M059J (cell line): ENCODE measurements at places on chromosomes 11 and 22. TPM values are rescaled to one million over a fixed set of nuclear protein-coding genes. Genes with fewer than 3 reads are reported as not detected.

DNA sequence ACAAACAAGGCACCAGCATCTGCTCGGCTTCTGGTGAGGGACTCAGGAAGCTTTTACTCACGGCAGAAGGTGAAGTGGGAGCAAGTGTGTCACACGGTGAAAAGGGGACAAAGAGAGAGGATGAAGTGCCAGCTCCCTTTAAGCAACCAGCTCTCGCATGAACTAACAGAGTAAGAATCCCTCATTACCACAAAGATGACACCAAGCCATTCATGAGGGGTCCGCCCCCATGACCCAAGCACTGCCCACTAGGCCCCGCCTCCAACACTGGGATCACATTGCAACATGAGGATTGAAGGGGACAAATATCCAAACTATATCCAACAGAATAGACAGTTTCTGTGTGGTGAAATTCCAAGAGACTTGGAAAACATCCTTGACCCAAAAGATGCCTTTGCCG, 198.2 kb upstream of the POU2AF2 start:
- DNase-seq = peak; percentile 59

DNA sequence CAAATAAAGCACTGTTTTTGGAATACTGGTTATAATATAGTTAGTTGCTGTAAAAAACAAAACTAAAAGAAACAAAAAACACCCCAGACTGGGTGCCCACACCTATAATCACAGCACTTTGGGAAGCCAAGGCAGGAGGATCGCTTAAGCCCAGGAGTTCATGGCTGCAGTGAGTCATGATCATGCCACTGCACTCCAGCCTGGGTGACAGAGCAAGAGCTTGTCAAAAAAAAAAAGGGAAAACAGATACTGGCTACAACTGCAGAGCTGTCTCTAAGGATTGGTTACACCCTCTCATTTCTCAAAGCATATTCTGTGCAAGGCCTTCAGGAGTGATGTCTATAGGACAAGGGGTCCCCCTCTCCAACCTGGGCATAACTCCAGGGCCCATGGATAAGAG, 14.6 kb upstream of the STK33 start:
- DNase-seq = peak; percentile 49

DNA sequence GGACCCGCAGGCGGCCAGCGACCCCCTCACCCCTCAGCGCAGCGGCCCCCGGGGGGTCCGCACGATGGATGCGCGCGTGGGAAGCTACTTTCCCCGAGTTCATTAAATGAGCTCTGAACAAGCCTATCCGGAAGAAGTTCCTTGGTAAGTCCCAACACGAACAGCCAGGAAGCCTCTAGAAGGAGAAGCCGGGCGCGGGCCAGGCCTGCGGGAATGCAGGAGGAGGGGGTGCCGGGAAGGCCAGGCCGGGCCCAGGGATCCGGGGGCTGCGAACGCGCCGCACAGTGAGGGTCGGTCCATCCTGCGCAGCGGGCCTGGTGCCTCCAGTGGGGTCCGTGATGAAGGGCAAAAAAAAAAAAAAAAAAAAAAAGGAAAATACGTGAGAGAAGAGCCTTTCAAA, 36.9 kb downstream of the TOLLIP start:
- no peak for DNase-seq

GRCh38 chr22:17501679-17502285, 61.5 kb upstream of the SLC25A18 start:
- peak; percentile 61 for DNase-seq

DNA sequence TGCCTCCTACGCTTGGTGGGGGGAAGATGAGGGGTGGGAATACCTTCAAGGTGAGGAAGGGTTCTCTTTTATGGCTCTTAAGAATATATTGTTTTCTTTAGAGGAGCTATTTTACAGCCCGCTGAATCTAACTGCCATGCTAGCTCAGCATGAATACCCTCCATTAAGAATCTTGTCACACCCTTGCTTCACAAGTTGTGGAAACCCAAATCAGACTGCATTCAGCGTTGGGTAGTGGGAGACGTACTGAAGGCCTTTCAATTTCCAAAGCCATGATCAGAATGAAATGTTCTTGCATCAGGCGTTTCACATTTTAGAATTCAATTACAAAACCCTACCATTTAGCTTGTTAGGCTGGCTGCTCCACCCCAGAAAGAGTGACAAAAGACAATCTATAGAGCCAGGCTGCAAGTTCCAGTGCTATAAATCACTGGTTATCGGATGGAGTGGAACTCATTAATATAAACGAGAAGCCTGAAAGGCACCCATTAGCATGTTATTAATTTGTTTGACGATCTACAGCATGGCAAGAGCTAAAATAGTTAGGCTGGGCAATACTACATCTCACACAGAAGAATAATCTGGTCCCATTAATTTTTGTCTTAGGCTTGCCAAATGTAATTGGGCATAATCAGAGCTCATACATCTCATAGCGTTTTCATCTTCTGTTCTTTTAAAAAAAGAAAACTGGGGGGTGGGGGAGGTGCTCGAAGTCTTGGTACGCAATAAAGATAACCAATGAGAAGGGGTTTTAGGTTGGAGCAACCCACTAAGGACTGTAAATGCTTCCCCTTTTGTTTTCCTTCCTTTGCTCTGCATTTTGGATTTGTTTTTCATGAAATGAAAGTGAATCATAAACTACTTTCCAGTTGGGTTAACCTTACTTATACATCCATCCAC, 57.5 kb downstream of the ABTB2 start:
- no peak for DNase-seq

- DNase-seq = no peak
These were observed 77.9 kb upstream of the ANO1 start for GRCh38 chr11:70000228-70000627.

DNA sequence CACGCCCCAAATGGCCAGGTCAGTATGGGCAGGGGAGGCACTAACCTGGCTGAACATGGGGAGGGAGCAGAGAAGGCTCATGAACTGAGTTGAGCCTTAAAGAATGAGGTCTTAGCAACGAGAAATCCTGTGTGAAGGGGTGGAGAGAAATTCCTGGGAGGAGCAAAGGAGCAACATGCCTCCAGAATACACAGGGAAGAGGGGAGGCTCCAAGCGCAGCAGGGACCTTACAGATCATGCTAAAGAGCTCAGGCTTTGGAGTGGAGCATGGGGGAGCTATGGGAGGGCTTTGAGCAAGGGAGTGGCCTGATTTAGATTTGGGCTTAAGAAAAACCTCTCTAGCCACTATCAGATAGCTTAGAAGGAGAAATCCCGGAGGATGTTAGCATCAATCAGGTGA, 88.1 kb downstream of the MN1 start:
- no peak for DNase-seq

DNA sequence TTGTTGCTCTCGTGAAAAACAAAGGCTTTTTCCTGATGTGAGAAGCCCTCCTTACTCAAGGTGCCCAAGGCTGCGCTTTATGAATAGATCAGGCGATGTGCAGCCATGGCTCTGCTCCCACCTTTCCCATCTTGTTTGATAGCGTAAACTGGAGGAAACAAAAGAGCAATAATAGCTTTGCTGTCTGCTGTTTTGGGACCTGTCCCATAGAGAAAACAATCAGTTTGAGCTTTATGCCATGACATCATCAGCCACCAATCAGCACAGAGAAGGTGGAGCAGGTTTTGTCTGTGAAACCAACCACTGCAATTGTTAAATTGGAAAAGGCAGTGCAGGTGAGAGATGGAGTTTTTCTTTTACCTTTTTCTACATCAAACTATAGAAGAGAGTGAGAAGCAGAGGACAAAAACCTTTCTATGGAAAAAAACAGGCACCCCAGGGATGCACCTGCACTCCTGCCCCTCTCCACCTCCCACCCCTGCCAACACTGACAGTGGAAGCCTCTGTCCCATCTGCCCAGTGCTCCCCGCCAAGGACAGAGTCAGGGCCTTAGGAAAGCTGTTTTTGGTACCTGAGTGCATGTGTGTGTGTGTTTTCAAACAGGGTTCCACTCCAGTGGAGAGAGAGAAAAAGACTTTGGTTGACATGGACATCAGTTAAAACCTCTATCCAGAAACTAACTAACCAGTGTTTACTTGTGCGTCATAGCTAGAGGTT, 80.7 kb downstream of the MICAL3 start:
- peak; percentile 12 for DNase-seq

The CHRNA10 gene
- 0.86 and 0.94 TPM in 2 replicates for total RNA-seq

DNA sequence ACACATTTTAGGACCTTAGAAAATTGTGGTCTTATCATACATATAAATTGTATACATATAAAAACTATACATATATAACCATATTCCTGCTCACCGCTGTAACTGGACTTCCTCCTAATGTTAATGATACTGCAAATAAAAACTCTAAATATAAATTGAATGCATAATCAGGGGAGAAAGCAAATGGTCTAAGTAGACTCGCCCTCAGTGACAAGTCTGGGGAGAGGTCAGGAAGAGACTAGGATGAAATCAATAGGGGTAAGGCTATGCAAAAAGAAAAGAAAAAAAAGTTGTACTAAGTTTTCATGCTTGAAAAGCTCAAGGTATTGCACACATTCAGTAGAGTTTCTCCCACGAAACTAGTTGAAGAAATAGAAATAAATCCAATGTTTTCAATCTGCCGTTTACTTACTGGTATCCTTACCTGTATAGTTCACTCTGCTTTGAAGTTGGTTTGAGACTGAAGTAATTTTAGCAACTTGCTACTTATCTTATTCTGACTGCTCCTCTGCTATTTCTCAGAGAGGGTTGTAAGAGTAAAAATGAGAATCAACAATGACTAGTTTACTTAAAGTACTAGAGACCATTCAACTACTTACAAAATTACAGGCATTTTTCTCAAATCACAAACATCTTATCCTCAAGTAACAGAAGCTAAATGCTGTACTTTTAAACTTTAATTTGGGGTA, 12.2 kb upstream of the ARHGAP32 start:
- DNase-seq = no peak

- no peak for DNase-seq
These were observed 239.5 kb downstream of the BUD13 start for GRCh38 chr11:116533186-116533825.

DNA sequence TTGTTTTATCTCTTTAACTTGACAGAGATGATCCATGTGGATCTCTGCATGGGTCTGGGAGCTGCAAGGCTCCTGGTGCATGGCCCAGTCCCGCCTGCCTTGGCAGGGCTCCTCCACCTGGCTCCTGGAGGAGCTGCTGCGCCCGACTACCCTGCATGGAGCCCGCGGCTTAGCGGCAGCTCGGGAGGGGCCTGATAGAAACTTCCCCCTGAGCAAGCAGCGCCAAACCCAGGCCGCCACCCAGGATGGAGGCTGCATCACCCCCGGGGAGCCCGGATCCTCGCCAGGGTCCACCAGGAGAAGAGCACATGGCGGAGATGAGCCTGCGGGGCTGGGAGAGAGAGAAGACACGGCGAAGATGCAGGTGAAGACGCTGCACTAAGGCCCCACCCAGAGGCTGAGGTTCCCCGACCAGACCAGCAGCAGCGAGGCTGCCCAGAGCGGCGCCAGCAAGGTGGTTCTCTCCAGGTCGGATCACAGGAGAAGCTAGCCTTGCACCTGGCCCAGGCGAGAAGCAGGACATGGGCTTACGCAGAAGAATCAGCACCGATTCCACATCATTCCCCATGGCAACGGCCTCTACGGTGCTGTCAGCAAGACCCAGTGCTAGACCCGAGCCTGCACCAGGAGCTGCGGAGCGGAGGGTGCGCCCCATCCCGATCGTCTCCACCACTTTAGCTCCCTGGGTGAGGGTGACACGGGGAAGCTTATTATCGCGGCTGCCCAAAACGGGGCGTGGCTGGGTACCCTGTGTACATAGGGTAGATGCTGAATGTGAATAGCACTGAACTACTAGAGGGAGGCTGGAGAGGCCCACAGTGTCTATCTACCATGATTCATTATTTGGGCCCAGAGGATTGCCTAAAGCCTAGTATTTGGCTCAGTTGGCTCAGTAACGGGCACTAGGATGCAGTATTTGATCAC, 41.3 kb upstream of the VPREB1 start:
- DNase-seq = no peak
